ENCODE measurements at places on chromosomes 13 and 19.

DNA sequence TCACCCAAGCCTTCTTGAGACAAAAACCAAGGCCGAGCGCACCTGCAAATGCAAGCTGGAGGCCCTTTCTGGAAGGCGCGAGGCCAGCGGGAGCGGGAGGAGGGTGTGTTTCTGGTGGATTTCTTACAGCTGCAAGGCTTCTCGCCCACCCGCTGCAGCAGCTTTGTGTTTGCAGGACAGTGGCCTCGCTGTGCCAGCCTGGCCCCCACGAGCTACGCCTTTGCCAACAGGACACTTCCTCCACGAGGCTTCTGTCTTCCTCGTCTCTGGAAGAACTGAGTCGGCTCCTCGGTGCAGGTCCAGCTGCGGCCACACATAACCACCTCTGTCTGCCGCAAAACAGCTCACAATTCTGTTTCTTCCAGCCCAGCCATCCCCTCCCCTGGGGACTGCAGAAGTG lies 10.1 kb downstream of the ATCAY start:
- no peak for DNase-seq

GRCh38 chr19:53853707-53854106 lies 14.0 kb upstream of the MYADM start:
- no peak for DNase-seq

GRCh38 chr13:31956980-31957644 lies 74.5 kb upstream of the FRY start:
- DNase-seq, result no peak

GRCh38 chr19:56765137-56765536 lies 75.4 kb downstream of the PEG3 start:
- DNase-seq, result peak; percentile 89

DNA sequence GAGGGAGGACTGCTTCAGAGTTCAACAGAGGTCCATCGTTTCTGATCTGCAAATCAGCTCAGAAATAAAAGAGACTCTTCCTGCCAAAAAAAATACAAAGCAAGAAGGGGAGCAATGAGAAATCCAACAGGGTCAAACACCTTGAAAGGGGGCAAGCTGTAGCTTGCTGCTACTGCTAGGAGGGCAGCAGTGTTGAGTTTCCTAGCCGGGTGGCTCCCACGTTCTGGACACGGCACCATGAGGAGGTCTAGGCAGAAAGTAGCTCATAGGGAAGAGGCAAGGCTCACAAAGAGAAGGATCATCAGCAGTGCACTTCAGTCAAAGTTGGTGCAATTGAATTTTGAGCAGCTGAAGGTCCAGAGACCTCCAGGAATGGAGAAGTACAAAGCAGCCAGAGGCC lies 75.3 kb downstream of the FOXO1 start:
- no peak for DNase-seq

DNA sequence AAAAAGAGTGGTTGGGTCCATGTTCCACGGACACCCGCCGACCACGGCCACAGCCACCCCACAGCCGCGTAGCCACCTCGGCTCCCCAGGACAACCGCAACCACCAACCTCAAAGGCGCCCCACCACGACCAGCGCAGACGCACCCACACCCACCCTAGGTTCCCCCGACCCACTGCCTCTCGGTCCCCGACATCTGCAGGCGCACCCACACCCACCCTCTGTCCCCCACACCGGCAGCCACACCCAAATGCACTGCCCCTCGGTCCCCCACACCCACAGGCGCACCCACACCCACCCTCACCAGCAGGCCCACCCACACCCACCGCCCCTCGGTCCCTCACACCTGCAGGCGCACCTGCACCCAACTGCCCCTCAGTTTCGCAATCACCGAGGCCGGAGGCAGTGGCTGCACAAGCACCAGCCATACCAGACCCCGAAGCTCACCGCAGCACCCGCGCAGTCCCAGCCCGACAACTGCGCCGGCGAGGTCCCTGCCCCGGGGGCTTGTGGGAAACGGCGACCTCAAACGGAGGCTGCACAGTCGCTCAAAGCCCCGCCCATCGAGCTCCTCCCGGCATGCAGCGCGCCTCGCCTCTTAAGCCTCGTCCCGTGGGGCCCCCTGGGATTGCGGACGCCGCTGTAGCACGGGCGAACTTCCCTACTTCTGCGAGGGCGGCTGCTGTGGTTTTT lies 18.3 kb downstream of the ZNF77 start:
- no peak for DNase-seq

DNA sequence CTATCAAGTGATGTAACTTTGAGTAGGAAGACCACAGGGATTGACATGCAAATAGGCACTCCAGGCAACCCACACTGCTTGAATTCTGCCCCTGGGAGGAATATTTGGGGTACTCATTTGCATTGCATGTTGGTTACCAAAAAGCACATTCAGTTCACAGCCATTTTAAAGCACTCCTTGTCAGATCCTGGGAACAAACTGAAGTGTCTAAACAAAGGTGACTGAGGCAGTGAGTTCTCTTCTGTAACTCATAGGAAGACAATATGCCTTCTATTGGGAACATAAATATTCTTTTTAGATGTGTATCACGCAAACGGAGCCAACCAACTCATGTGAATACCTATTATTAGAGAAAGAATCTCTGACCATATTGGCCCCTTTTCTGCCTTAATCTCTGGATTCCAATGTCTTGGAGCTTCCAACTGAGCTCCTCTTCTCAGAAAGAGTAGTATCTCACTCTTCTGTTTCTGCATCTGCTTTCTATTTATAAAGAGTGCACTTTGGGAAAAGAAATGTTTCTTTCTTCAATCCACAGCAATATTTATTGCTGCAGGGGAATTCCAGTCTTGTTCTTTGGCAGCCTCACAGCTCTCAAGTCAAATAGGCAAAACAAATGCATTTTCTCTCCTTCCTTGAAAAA lies 125.7 kb upstream of the NBEA start:
- DNase-seq, result peak; percentile 38

Measured in right forelimb (tissue), 1 donor.